H1 (cell line): ENCODE measurements at places on chromosomes 6 and 20.

GRCh38 chr20:63624486-63624885 is 2.4 kb downstream of the GMEB2 start:
- DNase-seq, result no peak

DNA sequence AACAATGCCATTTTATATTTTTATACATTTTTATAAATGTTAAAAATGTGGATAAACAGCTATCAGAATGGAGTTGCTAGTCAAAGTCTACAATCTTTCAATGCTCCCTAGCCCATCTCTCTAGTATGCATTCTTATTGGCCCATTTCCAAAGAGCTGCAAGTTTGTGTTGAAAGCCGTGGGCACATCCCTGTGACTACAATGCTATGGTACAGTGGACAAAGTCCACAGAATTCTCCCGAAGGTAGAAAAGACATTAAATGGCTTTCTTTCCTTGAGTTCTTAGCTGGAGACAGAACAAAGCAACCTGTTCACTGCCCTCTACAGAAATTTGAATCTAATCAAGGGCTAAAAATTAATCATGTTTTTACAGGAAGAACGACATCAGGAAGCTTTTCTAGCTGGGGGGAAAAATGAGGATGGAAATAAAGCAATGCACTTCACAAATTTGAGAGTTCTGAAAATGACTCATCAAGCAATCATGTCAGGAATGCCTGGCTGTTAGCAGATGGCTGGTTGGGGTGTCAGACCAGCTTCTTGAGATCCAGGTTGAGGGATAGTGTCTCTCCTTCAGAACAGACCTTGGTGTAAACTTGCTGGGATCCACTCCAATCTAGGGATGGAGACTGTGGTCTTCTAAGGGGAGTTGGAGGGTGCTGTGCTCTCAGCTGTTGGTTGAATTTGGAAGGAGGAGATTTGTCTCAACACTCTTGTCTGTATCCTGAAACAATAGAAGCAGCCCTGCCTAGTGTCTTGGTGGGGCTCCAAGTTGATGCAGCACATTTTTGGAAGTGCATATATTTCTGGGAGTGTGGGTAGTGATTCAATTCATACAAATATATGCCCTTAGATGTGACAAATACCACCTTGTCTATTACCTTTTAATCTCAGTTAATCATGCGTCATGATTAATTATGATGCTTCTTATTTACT is 143.4 kb upstream of the PHACTR1 start:
- no peak for DNase-seq

DNA sequence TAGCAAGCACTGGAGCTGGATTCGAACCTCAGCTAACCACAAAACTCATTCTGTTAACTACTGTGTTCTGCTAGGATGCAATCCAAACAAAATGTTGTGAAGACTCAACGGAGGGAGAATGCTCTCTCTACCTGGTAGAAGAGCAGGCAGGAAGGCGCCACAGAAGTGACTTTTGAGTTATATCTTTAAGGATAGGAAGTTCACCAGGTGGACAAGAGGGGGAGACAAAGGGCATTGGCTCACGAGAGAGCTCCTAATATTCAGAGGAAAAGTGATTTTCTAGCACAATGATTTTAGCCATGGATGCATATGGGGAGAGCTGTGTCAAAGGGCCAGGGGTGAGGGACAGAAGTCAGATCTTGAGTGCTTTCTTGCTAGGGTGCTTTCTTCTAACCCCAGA is 108.4 kb upstream of the MAFB start:
- DNase-seq, result no peak

- no peak for DNase-seq
These were observed 379.7 kb downstream of the BMP2 start for GRCh38 chr20:7147220-7147601.

DNA sequence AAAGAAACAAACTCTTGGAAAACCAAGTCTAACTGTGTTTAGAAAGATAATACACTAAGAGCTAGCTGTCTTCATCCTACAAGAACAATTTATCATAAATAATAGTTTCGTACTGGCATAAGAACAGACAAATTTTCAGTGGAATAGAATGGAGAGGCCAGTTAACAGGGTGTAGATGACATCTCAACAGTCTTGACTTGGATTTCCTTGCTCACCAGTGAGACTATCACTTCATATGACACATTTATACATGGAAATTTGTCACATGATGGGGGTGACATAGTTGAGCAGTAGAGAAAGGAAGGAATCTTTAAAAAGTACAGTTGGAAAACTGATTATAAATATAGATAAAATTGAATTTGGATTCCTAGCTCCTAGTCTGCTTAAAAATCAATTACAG is 35.6 kb downstream of the TNFAIP3 start:
- DNase-seq, result no peak
